ENCODE measurements at places on chromosomes 7 and 10.

GRCh38 chr10:12360461-12360860 is 11.1 kb downstream of the CAMK1D start:
- DNase-seq, result no peak

- no peak for DNase-seq
Observed at GRCh38 chr10:127578961-127579305, 29.8 kb downstream of the NPS start.

- DNase-seq, result no peak
Observed at GRCh38 chr10:79941585-79942210, 7.2 kb downstream of the SFTPD start.

GRCh38 chr10:30039567-30039966 is 19.8 kb downstream of the JCAD start:
- DNase-seq, result no peak

- no peak for DNase-seq
Observed at GRCh38 chr7:82284936-82285519, 158.5 kb downstream of the CACNA2D1 start.

GRCh38 chr10:22684699-22685098 is 29.7 kb downstream of the PIP4K2A start:
- no peak for DNase-seq

- DNase-seq, result no peak
Observed at GRCh38 chr7:130418306-130418705, 22.5 kb downstream of the CEP41 start.

GRCh38 chr10:74290708-74291107 is 139.7 kb downstream of the ADK start:
- DNase-seq, result no peak

DNA sequence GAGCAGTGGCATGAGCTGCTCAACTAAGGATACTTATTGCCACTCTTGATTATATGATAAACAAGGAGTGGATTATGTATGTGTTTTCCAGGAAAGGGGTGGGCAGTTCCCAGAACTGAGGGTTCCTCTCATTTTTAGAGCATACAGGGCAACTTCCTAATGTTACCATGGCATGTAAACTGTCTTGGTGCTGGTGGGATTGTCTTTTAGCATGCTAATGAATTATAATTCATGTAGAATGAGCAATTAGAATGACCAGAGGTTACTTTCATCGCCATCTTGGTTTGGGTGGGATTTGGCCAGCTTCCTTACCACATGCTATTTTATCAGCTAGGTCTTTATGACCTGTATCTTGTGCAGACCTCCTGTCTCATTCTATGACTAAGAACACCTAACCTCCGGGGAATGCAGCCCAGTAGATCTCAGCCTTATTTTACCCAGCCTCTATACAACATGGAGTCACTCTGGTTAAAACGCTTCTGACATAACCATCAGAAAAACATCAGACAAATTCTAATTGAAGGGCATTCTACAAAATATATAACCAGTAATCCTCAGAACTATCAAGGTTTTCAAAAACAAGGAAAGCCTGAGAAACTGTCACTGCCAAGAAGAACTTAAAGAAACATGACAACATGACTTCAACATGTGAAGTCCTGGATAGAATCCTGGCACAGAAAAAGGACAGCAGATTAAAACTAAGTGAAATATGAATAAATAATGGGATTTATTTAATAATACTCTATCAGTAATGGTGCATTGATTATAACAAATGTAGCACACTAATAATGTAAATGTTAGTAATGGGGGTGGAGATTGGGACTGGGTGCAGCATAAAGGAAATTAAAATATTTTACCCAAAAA is 365.0 kb downstream of the SEMA3D start:
- no peak for DNase-seq

DNA sequence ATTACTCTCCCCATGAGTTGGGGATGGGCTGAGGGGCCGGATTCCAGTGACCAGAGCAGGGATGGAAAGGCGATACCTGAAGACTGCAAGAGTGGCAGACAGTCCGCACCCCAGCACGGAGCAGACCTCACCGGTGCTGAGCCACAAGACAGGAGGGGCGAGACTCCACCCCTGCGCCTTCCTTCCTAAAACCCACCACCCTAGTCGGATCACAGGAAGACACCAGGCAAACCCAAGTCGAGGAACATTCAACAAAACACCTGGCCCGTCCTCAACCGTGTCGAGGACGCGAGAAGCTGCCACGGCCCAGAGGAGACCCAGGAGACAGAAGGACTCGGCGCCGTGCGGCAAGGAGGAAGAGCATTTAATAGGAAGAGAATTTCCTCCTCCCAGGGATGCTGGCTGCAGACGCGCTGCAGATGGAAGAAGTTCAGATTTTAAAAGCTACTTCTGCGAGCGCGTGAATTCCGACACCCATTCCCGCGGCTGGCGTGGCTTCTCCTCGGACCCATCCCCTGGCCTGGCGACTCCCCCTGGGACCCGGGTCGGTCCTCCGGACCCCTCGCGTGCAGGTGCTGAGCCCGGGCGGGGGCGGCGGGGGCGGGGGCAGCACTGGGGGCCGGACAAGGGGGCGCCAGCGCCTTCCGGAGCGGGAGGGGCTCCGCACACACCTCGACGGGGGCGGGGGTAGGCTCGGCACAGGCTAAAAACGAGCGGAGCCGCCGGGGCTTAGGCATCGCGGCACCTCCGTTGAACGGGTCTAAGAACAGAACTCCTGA is 563 bp upstream of the UTF1 start:
- no peak for DNase-seq

GRCh38 chr7:8185926-8186683 is 75.9 kb downstream of the ICA1 start:
- no peak for DNase-seq

DNA sequence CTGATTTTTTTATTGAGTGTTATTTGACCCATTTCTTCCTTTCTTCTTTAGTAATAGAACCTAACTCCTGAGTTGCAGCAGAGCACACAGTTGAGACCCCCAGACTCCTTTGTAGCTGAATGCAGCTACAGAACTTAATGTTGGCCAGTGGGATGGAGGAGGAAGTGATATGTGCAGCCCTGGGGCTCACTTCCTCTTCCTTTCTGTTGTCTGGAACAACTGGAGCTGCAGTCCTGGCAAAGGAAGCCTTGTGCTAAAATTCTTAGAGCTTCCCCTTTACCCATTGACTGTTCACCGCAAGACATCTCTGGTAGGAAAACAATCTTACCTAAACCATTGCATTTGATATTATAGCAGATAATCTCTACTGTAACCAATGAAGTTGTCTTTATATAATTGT is 86.6 kb downstream of the ITGB8 start:
- no peak for DNase-seq

GRCh38 chr7:133364959-133365690 is 112.2 kb downstream of the EXOC4 start:
- no peak for DNase-seq

DNA sequence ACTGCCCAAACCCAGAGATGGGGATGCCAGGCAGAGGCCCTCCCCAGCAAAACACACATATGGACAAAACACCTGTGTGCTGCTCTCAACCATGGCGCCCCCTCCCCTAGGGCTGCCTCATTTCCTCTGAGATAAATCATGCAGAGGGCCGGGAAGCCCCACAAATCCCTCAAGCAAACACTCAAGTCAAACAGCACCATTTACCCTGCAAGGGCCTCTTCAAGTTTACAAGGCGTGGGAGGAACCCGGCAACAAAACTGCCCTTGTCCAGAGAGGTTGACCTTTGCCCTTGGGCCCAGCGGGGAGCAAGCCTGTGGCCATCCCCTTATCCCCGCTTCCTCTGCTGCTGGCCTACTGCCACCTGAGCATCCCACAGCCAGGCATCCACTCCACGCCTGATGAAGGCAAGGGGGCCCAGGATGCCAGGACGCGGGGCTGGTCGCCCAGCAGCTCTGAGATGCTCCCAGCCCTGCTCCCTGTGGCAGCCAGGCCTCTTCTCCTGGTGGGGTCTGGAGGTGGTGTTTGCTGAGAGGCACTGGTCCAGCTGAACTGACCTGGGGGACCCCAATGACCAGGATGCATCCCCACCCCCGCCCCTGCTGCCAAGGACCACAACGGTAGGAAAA is 77.4 kb downstream of the DLG5 start:
- DNase-seq, result no peak

Measured in stimulated activated CD8-positive, alpha-beta memory T cell treated with anti-CD3 and anti-CD28 coated beads, Interleukin-4, amount 100 ng/mL, for 48 hours (primary cell).